ENCODE measurements at places on chromosomes 12 and 14.

DNA sequence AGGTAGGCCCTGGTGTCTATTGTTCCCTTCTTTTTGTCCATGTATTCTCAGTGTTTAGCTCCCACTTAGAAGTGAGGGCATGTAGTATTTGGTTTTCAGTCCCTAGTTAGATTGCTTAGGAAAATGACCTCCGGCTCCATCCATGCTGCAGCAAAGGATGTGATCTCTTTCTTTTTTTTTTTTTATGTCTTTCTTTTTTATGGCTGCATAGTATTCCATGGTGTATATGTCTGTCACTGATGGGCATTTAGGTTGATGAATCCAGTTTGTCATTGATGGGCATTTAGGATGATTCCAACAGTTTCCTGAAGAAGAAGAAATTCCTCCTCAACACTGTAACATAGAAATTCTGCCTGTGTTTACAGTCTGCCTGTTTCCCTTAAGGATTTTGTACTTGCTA lies 231.1 kb downstream of the CCDC91 start:
- no peak for DNase-seq

- DNase-seq, result no peak
Measured at GRCh38 chr14:20486684-20487395, 17.6 kb downstream of the PNP start.

DNA sequence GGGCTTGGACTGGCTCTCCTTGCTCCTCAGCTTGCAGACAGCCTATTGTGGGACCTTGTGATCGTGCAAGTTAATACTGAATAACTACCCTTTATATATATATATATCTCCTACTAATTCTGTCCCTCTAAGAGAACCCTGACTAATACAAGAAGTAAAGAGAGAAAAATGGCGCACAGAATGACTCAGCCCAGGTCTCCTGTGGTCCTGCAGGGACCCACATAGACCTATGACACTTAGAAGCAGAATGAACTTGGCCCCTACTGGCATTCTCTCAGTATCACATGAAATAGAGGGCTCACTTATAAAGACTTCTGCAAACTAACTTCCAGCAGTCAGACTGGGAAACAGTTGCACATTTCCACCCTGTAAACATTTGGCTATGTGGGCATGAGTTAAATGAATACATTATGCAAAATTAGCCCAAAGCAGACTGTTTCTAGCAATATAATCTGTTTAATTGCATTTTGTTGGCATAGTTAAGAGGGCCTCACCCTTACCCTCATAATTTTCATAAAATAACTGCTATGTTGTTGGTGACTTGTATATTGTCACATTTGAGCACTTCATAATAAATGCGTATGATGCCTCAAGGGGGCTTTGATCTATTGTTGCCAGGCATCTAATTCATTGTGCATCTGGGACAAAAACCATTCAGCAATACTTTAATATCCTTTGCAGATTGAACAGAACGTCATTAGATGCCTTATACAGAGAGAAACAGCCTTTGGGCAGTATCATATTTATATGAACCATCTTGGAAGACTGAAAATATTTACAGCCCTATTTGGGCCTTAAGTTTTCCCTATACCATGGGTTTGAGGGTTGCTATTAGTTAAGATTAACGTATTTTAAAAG lies 349.7 kb upstream of the DIO2 start:
- DNase-seq, result no peak

DNA sequence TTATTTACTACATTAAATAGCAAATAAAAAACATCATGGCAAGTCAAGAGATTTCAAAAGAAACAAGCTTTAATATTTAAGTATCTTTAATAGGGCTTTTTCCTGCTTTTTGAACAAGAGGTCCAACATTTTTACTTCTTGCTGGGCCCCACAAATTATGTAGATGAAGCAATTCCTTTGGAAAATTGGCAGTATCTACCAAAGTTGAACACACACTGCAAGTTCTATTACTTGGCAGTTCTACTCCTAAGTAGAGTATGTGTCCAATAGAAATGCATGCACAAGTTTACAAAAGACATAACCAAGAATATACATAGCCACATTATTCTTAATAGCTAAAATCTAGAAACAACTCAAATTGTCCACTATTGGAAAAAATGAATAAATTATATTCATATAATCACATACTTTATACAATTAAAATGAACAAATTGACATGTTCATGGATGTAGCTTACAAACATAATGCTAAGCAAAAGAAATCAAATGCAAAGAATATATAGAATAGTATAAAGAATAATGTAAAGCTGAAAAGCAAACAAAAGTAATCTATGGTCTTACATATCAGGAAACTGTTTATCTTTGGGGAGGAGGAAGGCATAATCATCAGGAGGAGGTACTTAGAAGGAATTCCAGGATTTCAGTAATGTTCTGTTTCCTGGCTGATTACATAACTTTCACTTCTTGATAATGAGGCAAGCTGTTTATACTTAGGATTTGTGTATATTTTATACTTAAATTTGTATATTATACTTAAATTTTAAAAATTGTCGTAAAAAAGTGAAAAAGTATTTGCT lies 6.5 kb upstream of the TMBIM4 start:
- no peak for DNase-seq

DNA sequence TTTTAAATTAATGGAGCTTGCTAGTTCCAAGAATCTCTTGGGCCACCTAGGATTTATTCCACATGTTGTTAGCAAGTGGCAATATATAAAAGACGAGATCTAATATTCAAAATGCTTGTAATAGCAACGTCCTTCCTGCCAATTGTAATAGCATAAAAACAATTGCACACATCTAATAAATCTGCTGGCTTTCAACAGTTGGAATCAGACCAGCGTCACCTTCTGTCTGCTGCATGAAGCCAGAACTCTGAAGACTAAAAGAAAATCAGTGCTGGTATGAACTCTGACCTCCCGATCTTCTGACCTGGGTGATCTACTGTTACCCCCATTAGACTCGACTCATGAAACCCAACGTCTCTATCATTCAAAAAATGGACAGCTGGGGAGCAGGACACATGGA lies 100.6 kb downstream of the DIO2 start:
- no peak for DNase-seq

DNA sequence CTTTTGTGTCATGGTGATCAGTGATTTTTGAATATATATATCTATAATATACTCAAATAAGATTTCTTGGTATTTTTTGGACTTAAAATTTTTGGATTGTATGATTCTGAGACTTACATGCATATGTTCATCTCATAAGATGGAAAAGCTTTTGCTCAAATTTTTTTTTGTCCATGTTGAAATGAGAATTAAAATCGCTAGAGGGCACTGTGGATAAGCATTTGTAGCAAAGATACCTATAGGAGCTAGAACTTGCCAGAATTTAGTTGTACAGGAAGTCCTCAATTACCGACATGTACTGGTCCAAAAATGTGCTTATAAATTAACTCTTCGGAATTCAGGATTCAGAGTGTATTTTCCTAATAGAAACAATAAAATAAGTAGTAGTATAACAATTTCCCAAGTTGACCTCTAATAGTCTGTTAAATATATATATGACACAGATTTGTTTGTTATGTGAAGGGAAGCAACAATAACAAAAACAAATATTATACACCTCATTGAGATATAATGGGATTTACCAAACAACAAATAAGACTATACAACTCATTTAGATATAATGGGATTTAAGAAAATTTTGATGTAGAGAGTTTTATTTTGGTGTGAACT lies 179.6 kb downstream of the TMEM117 start:
- DNase-seq, result no peak

DNA sequence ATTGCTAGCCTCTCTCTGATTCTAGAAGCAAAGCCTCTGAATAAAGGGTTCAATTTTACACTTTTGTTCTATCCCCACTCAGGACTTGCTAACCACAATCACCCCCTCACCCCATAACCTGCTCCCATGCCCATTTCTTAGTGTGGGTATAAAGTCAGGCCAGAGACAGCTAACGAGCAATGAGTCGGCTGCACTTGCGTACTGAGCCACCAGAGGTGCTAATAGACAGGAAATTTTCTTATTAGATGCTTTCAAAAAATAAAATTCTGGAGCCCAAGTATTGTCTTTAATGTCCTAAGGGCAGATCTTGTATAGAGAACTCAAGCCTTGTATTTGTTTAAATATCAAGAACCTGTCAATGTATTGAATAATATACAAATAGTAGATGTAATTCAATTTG lies 256.9 kb downstream of the SYT1 start:
- no peak for DNase-seq

DNA sequence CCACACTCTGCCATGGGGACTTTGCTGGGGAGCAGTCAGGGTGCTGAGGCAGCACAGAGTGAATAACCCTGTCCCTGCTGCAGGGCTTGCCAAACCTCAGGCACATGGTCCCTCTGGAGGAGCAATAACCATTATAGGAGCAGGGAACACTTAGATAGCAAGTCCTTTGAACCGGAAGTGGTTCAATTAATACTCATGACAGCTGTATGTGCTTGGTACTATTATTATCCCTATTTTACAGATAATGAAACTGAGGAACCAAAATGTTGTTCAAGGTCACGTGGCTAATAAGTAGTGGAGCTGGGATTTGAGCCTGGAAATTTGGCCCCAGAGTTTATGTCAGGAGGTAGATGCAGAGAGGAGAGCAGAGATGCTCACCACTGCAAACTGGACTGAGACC lies 49.0 kb downstream of the RFX4 start:
- DNase-seq, result no peak

GRCh38 chr14:80146941-80147340 lies 64.4 kb downstream of the DIO2 start:
- no peak for DNase-seq

DNA sequence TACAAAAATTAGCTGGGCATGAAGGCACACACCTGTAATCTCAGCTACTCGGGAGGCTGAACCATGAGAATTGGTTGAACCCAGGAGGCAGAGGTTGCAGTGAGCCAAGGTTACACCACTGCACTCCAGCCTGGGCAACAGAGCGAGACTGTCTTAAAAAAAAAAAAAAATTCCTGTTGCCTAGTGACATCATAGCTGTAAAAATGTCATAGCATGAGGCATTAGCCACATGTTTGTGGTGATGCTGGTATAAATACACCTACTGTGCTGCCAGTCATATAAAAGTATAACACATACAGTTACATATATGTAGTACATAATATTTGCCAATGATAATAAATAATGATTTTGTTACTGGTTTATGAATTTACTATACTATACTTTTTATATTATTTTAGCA lies 22.2 kb downstream of the SLC41A2 start:
- no peak for DNase-seq

DNA sequence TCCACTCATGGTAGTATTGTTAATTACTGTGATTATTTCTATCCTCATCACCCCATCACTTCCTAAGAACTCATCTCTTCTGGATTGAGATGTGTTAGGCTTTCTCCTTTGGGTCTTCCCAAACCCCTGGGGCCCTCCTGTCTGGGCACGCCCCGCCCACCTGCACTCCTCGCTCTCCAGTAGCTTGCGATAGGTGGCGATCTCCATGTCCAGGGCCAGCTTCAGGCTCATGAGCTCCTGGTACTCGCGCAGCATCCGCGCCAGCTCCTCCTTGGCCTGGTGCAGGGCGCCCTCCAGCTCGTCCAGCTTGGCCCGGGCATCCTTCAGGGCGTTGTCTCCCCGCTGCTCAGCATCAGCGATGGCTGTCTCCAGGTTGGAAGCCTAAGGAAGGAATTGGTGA lies 6.8 kb downstream of the KRT71 start:
- no peak for DNase-seq

GRCh38 chr14:59530349-59530748 lies 46.0 kb downstream of the JKAMP start:
- no peak for DNase-seq

DNA sequence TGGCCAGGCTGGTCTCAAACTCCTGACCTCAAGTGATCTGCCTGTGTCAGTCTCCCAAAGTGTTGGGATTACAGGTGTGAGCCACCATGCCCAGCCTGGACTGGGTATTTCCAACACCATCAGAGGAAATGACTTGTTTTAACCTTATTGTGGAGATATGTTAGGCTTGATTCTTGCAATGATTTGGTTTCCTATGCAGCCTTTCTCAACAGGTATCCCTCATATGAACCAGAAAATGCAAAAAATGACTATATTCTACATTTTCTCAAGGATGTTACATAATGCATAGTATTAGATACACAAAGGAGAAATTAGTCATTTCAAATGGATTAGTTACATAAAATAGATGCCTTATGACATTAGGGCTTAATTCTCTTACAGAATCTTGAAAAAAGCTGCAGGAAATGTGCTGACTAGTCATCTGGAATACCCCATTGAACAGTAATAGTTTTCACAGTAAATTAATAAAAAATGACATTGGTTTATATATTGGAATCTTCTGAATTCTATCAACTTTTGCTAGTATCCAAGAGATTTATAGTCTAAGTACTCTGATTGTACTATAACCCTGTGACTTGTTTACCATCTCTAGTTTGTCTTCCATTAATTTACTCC lies 132.6 kb downstream of the INSM2 start:
- DNase-seq, result no peak

DNA sequence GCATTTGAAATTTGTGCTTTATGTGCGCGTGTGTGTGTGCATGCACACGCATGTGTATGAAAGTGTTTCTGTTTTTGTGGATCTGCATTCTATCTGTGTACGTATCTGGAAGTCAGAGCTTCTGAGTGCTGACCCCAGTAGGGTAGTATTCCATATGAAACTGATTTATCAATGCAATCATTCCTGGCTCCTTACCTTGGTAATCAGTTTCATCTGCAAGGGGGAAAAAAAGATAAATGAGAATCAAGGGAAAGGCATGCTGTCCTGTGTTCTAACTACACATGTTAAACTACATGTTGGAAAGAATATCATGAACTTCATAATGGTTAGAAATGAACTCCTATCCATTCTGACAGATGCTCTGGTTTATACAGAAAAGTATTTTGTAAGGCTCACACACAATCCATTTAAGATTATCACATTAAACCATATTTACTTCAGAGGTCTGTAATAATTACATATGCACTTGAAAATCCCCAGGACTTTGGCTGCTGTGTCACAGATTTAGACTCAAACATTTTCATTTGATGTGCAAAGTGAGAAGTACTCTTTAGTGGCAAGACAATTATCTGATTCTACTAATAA lies 276.1 kb upstream of the LMO3 start:
- no peak for DNase-seq

- no peak for DNase-seq
Measured at GRCh38 chr12:2644683-2645405, 149.9 kb upstream of the FKBP4 start.

DNA sequence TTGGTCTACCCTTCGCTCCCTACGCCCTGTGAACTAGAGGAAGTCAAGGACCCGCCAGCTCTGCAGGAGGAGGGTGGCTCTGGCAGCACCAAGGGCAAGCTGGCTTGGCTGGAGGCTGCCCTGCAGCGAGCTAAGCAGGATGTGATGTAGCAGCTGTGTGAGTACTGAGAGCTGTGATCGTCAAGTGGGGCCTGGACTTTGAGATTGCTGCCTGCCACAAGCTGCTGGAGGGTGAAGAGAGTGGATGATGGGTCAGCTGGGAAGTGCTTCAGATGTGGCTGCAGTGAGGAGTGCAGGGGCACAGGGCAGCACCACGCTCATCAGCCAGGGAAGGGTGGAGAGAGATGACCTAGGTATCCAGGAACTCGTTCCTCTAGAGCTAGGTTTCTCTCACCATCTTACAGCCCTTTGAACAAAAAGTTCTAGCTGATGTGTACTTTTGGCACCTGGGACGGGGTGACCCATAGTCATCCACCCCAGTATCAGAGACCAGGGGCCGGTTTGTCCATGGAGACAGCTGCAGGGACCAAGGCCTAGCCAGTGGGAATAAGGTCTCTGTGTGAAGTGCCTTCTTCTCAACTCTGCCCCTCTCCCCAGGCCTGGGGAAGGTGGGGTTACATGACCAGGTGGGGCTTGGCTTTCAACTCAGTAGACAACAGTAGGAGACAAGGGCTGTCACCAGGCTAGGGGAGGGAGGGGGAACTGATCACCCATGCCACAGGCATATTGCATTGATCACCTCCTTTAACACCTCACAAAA lies 3.2 kb downstream of the KRT86 start:
- no peak for DNase-seq

- no peak for DNase-seq
Measured at GRCh38 chr12:131818821-131819585, 9.2 kb upstream of the MMP17 start.
